ENCODE measurements at places on chromosomes 6 and 20.

DNA sequence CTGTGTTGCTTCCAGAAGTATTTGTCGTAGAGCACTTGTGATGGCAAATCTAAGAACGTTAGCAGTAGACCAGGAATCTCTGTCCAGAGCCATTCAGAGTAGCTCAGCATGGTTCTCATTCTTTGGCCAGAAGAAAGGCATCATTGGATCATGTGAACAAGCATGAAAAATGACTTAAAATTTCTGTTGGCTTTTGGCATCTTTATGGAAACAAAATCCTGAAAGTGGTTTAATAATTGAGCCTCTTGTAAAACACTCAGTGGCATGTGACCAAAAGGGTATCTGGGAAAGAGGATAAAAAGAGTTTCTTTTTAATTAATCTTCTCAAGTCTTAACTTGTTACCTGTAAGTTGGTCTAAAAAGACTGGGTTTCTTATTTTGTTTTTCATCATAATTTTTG is 55.2 kb downstream of the PTPN1 start:
- no peak for DNase-seq

GRCh38 chr6:39816747-39817146 is 24.6 kb downstream of the DAAM2 start:
- DNase-seq: no peak

DNA sequence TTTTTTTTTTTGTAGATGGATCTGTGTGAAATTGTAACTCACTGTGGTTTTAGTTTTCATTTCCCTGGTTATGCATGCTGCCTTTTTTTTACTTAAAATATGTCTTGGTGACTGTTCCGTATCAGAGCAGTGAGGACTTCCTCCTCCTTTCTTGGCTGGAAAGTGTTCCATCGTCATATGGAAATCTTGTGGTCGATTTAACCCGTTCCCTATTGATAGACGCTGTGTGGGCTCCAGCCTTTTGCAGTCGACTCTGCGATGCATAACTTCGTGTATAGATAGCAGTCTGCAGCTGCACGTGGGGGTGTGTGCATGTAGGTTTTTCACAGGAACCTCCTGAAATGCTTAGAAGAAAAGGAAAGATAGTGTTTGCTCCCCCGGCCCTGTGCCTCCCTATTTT is 28.1 kb upstream of the PNPLA1 start:
- DNase-seq: no peak

- DNase-seq: no peak
Observed at GRCh38 chr20:3612795-3613572, 50.2 kb downstream of the GFRA4 start.

DNA sequence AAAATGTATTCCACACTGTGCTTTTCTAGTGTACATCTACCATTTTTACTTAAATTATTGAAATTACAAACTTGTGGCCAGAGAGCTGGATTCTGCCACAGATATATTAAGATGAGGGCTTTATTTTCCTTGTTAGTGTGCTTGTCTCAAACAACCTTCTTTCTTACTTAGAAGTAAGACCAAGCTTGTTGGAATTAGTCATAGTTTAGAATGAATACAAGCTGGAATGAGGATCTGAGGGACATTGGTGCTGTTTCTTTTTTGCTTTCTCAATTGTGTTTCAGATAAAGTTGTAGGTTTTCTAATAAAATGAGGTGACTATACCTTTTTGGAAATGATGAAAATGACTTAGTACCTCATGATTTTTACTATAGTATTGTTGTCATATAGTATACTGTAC is 40.3 kb downstream of the UBR2 start:
- no peak for DNase-seq

GRCh38 chr6:55953335-55953734 is 77.9 kb upstream of the BMP5 start:
- no peak for DNase-seq
